ENCODE measurements at places on chromosomes 1 and 21.

GRCh38 chr1:42765269-42765668, 1.6 kb downstream of the P3H1 start:
- no peak for DNase-seq

GRCh38 chr1:153763365-153764225, 11.6 kb upstream of the SLC27A3 start:
- DNase-seq, result no peak

GRCh38 chr1:244089561-244089960, 38.5 kb downstream of the ZBTB18 start:
- no peak for DNase-seq

- no peak for DNase-seq
Observed at GRCh38 chr1:207344221-207344620, 22.7 kb downstream of the CD55 start.

DNA sequence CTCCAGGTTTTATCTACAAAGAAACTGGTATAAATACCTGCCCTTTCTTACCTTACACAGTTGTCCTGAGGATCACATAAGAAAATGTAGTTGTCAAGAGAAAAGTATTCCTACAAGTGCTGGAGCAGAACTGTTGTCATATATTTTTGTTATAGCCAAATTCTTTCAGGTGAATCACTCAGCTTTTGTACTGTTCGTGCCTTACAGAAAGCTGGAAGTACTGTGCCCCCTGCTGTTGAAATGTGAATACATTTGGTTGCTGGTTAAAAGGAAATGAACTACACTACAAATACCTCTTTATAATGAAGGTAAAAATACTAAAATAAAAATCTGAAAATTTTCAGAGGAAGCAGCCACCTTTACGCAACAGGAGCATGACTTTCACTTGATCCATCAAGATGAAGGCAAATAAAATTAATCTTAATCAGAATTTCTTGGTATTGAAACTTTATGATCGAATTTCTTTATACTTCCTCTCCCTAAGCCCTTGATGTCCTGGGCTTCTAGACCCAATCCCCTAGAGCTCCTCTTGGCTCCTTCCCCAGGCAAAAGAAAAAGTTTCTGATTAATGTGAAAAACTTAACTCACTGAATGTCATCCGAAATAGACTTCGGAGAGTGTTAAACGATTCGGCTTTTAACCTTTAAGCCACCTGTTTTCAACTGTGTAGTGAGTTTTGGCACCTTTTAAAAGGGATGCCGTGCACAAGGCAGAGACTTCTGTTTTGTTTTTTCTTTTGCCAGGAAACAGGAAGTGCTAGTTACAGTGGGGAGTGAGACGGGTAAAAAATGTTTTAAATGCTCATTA, 12.5 kb downstream of the CHML start:
- no peak for DNase-seq

GRCh38 chr1:159869607-159870006, 7.2 kb upstream of the VSIG8 start:
- no peak for DNase-seq

DNA sequence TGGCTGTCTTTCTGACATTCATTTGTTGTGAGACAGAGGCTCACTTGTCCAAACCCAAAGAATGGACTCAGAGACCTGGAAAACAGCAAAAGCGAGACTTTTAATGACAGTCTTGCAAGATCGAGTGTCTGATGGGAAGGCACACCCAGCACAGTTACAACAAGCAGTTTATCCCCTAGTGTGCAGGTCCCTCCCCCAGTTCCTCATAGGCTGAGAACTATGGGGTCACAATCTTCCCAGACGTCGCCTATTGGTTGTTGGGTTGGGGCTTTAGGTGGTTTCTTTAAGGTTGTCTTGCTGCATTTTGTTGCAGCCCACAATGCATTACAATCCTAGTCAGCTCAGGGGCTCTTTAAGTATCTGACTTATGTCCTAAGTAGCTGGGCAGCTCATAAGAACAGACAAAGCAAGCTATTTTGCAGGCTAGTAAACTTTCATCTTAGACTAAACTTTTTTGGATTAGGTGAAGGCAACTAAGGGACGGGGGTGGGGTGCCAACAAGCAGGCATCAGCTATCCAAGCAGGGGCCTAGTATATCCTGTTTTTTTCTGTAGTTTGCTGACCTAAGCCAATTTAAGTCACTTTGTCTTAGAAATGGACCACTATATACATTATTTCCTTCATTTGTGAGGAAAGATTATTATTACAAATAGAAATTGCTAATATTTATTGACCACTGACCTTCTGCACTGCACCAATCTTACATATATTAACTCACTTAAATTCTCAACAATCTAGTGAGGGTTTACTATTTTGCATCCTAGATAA, 151.8 kb downstream of the SETD4 start:
- DNase-seq, result no peak

DNA sequence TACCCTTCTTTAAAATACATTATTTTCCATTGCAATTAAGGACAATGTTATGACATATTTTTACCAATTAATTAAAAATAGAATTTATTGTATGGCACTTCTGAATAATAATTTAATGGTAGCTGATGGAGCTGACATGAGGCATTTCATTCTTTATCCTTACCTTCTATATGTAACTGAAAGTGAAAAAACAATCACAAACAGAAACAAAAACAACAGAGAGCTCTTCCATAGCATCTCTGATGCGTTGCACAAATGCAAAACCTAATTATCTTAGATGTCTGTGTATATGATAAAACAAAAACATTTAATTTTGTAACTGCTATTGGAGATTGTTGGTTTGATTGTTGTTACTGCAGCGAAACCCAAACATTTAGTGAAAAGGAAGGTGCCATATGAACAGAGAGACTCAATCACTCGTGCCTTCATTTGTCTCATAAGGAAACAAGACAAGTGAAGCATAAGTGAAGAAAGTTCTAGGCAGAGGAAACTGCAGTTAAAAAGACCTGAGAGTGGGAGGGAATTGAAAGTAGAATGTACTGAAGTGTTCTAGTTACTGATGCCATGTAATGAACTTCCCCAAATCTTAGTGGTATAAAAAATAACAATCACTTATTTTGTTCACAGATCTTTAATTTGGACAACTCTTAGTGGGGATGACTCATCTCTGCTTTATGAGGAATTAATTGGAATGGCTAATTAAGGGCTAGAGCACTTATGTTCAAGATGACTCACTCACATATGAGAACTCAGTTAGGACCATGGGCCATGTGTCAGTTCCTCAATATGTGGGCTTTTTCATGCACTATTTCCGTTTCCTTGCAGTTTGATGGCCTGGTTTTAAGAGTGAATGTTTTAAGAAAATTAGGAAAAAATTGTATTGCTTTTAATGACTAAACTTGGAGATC, 245.0 kb upstream of the OLFM3 start:
- no peak for DNase-seq

GRCh38 chr1:158972841-158973240, 36.9 kb upstream of the IFI16 start:
- no peak for DNase-seq

- peak; percentile 12 for DNase-seq
Observed at GRCh38 chr1:186139701-186140100, 235.4 kb downstream of the TPR start.

DNA sequence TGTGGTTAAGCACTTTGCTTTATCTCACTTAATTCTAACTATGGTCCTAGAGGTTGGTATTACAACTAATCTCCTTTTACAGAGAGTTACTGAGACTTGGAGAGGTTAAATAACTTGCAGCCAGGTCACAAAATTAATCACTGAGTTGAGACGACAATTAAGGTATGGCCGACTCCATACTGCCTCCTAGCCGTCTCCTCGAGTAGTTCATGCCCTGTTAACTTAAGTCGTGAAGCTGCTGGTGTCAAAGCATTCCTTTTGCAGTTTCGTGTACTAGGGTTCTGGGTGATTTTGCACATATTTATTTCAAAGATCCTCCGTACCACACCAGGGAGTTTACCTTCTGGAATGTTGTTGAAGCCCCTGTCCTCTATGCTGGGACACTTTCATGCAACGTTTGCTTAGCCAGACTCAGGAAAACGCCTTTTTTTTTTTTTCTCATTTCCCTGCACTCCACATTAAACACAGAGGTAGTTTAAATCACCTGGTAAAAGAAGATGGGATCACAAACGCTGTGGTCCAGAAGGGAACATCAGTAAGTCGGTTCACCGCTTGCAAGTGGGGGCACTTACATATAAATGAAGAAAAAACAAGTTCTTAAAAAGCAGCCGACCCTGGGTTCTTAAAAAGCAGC, 570 bp upstream of the NEK7 start:
- no peak for DNase-seq

DNA sequence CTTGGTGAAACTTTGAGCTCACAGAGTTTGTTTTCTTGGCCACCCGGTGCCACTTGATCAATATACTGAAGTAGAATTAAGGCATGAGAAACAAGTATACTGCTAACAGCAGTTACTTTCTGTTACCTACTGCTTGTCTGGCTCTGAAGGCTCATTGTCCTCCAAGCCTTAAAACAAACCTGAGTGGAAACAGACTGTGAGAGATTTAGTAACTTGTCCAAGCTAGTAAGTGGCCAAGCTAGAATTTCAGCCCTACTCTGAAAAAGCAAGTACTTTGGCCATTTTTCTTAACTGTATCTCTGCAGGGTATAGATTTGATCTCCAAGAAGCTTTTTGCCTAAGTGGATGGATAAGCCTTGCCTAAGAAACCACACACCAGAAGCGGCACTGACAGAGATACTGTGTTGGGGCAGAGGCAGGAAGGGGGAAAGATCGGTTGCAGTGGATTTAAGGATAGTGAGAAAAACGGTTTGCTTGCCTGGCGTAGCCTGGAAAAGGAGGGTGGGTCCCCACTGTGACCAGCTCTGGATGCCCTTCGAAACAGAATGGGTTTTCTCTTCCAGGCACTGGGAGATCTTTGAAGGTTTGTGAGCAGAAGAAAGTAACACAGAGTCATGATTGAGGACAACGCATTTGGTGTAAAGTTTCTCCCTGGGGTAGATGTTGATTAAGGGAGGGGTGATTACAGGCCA, 2.1 kb upstream of the MACO1 start:
- no peak for DNase-seq

- DNase-seq, result no peak
Observed at GRCh38 chr1:231584921-231585320, 41.7 kb upstream of the DISC1 start.

- DNase-seq, result no peak
Observed at GRCh38 chr1:12147201-12147701, 19.5 kb upstream of the TNFRSF1B start.

DNA sequence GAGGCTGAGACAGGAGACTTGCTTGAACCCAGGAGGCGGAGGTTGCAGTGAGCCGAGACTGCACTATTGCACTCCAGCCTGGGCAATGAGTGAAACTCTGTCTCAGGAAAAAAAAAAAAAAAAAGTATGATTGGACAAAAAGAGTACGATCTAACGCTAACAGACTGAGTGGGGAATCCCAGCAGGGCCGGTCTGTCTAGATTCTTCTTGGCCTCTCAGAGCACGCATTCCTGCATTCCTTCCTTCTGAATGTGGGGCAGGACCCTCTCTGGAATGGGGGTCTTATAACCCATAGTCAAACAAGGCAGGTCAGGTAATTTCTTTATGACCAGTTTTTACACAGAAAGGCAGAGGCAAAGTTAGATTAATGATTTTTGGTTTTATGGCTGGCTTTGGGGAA, 92.0 kb upstream of the PPM1J start:
- DNase-seq, result no peak

- DNase-seq, result no peak
Observed at GRCh38 chr1:38489844-38490270, 369.7 kb downstream of the RRAGC start.

GRCh38 chr1:116147114-116147510, 35.9 kb downstream of the MAB21L3 start:
- DNase-seq, result no peak

- no peak for DNase-seq
Observed at GRCh38 chr1:220315070-220315839, 43.0 kb upstream of the RAB3GAP2 start.

- no peak for DNase-seq
Observed at GRCh38 chr1:20381045-20381641, 90.5 kb downstream of the VWA5B1 start.

- DNase-seq, result no peak
Observed at GRCh38 chr1:21661886-21662285, 7.3 kb downstream of the RAP1GAP start.

DNA sequence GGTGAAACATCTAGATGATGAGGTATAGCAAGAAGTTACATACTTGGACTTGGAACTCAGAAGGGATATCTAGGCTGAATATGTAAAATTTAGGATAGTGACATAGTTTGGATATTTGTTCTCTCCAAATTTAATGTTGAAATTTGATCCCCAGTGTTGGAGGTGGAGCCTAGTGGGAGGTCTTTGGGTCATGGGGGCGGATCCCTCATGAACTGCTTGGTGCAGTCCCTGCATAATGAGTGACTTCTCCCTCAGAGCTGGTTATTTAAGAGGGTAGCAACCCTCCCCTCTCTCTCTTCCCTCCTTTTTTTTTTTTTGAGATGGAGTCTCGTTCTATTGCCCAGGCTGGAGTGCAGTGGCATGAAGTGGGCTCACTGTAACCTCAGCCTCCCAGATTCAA, 15.5 kb downstream of the ST3GAL3 start:
- DNase-seq, result no peak

DNA sequence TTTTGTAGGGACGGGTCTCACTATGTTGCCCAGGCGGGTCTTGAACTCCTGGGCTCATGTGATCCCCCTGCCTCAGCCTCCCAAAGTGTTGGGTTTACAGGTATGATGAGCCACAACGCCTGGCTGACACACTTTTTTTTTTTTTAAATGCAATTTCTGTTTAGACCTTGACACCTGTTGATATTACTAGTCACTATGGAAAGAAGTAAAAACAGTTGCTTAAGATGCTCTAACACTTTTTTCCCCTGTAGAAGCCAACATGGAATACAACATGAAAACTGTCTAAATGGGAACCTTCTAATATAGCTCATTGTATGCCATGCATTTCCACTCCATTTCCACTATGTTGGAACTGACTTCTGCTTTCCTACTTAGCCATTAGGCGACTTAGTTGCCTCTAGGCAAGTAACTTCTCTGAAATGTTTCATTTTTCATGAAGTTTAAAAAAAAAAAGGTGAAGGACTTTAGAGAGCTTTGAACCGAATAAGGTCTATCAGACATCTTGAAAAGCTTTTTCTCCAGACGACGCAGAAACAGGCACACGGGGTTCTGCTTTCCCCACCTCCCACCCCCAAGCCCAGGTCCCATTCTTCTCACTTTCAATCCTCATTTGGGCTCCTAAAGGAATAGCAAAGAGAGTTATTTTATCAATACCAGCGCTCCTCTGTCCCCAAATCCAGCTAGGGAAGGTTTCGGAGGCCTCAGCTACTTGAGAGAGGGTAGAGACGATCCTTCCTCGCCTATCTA, 648 bp upstream of the DR1 start:
- DNase-seq, result no peak

GRCh38 chr1:215482079-215482478, 85.0 kb upstream of the KCTD3 start:
- DNase-seq, result no peak

GRCh38 chr1:240219104-240219503, 127.4 kb downstream of the FMN2 start:
- DNase-seq, result no peak

DNA sequence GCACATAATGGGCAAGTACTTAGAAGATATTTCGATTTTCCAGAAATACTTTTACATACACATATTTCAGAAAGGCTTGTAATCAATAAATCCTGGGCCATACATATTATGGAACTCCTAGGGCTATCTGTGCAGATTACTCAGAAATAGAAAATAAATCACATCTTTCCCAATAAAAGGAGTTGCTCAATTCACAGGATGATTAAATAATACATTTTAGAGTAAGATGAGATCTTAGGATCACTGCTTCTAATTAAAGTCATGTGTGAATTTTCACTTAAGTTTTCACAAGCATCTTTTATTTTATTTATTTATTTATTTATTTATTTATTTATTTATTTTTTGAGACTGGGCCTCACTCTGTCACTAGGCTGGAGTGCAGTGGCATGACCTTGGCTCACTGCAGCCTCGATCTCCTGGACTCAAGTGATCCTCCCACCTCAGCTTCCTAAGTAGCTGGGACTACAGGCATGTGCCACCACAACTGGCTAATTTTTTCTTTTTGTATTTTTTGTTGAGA, 144.2 kb downstream of the HIVEP3 start:
- DNase-seq, result no peak

All from AG09319 (cell line).